ENCODE measurements at places on chromosomes 16 and 17. TPM values are rescaled to one million over a fixed set of nuclear protein-coding genes. Genes with fewer than 3 reads are reported as not detected.

DYNLRB2 gene
- 8.0 TPM for polyA plus RNA-seq

SLC22A31 gene
- 0.46 TPM for polyA plus RNA-seq

KRTAP1-1 gene
- polyA plus RNA-seq, result not detected

CDRT15 gene
- polyA plus RNA-seq, result 0.43 TPM

USP6 gene
- 2.5 TPM for polyA plus RNA-seq

TMC7 gene
- polyA plus RNA-seq, result 2.1 TPM

GGA3 gene
- polyA plus RNA-seq, result 49.9 TPM

C1QTNF1 gene
- 2.2 TPM for polyA plus RNA-seq

KRT20 gene
- 0.36 TPM for polyA plus RNA-seq

SYT17 gene
- polyA plus RNA-seq, result 10.2 TPM

WNT9B gene
- polyA plus RNA-seq, result 7.8 TPM

DOC2A gene
- 4.6 TPM for polyA plus RNA-seq

PLXDC1 gene
- polyA plus RNA-seq, result 7.4 TPM
